HS-27A (cell line): ENCODE measurements at places on chromosomes 3 and 15.

DNA sequence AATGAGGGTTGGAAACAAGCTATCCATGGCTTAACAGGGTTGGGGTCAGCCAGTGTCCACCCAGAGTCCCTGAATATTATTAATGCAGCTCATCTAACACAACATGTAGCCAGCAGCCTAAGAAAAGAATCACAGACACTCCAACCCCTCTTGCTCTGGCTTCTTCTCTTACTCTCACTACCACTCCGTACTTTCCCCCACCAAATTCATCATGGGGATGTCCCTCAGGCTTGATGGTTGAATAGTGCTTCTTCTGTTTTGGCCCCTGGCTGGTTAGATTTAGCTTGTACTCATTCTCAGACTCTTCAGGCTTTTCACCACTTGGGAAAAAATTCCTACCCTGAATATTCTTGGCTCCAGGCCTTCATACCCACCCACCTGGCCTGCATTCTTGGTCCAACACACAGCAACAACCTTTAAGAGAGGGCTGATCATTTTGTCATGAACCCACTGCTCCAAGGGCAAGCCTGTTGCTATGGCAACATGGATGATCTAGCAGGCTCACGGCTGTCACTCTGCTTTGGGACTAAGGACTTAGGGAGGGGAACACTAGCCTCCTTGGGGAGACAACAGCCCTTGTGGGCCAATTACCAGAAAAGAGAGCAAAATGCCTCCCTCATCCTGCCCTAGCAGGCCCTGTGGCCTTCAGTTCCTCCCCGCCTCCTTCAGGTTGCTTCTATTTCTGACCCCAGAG lies 9.4 kb upstream of the MED12L start:
- DNase-seq = no peak

GRCh38 chr15:67150023-67150860 lies 84.8 kb downstream of the SMAD3 start:
- DNase-seq = peak; percentile 97

GRCh38 chr3:129824926-129825541 lies 68.5 kb downstream of the TMCC1 start:
- DNase-seq = peak; percentile 15

DNA sequence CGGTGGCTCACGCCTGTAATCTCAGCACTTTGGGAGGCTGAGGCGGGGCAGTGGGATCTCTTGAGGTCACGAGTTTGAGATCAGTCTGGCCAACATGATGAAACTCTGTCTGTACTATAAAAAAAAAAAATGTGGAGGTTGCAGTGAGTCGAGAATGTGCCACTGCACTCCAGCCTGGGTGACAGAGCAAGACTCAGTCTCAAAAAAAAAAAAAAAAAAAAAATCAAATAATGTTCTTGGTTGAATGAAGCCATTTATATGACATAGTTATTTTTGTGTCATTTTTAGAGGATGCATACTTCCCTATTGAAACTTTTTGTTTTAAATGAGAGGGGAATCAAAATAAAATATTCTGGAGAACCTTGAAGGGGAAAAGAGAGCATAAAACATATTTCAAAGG lies 3.1 kb downstream of the HMCES start:
- no peak for DNase-seq

- no peak for DNase-seq
Measured at GRCh38 chr3:13702286-13702685, 153.4 kb downstream of the FBLN2 start.

- DNase-seq = no peak
Measured at GRCh38 chr3:32951410-32951811, at the start of gene CCR4. TSS of gene CCR4 (plus strand) at chr3:32951644. CDS start at chr3:32953423, 1,779 bp downstream.

GRCh38 chr3:119403201-119403600 lies 60.2 kb downstream of the TMEM39A start:
- DNase-seq = no peak
